ENCODE measurements at places on chromosomes 1 and 21.
A peak's percentile ranks its signal among the peaks of the same experiment; 100 is the strongest.

DNA sequence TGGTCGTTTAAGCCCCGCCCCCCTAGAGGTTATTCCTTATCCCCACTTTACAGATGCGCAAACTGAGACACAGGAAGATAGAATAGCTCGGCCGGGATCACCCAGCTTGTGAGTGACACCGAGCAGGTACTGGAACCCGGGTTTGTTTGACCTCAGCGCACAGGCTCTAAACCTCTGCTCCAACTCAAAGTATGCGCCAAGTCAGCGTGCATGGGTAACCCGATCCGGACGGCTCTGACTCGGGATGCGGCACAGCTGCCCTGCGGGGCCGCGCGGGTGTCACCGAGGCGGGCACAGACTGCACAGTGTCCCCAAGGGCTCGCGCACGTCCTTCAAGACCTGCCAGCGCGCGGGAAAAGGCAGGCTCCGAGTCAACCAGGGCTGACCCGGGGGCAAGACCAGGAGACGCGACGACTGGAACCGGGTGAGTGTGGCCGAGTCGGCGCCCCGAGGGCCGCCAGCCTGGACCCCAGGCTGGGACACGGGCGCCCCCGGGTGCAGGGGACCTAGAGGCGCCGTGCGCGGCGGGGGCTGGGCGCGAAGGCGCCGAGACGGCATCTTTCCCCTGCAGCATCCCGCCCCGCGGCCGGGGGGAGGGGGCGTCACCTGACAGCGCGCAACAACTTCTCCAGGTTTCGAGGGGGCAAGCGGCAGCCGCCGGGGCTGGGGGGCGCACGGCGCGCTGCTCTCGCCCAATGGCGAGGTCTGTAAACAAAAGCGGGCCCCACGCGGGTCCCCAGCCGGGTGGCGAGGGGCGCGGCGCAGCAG, 101.9 kb upstream of the SOD1 start:
- peak; percentile 31 for DNase-seq

DNA sequence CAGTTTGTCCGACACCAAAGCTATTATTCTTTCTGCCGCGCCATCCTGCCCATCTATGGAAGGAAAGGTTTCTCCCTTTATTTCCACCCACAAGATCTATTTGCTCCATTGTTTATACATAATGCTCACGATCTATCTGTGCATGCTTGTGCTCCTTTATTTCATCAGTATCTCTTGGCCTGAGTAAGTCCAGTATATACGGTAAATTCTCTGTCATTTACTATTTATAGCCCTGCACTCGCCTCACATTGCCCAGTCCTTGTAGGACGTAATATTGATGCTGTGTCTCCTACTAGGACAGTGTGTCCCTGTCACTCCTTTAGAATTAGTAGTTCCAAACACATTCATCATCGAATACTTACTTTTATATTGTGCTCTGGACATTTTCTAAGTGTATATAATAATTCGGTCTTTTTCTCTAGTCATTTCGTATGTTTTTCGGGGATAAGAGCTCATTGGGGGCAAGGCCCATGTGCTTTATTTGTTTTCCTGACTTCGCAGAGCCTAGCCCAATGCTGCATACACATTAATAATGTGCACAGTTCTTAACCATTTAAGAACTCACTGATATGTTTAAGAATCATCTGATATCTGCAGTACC, 3.1 kb upstream of the NID1 start:
- no peak for DNase-seq

DNA sequence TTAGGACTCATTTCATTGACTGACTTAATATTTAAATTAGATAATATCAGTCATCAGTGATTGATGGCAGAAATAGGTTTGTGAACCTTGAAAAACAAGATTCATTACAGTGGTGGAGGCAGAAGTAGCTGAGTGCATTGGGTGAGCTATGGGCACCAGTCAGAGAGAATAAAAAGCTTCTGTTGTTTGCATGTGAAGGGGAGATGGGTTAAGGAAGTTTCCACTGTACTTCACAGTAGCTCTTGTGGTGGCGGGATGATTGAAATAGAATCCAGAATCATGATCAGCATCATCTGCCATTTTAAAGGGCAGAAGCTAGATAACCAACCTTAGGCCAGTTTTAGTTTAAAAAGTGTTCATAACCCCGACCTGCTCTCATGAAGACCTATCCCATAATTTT, 66.2 kb downstream of the DTL start:
- DNase-seq: no peak

DNA sequence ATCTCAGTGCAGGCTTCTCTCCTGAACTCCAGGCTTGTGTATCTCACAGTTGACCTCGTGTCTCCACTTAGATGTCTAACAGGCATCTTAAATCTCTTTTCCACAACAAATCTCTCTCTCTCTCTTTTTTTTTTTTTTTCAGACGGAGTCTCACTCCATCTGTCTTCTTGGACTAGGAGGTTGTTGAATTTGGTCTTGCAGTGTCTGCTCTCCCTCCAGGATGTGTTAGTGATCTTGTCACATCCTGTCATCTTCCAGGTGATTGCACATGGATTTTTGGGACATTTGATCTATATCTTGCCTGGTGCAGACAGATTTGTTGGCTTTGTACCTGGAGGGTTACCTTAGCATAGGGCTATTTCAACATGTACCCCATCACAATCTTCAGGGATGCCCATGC, 26.5 kb upstream of the KCNA10 start:
- DNase-seq: no peak

GRCh38 chr1:156804572-156805243, 11.9 kb downstream of the SH2D2A start:
- DNase-seq: no peak

DNA sequence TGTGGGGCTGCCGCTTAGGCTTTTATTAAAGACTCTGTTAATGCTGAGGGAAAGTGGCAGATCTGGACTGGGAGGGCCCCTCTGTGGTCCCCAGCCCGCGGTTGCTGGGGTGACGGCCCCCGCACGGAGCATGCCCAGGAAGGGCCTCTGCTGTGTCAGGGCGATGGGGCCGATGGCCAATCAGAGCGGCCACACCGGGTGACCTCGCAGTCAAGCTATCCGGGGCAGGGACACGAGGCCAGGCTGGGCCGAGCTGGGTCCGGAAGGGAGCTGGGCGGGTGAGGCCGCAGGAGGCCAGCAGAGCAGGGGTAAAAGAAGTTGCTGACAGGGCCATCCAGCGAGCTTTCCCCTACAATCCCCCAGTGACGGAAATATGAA, 145.1 kb downstream of the CASZ1 start:
- DNase-seq: no peak

DNA sequence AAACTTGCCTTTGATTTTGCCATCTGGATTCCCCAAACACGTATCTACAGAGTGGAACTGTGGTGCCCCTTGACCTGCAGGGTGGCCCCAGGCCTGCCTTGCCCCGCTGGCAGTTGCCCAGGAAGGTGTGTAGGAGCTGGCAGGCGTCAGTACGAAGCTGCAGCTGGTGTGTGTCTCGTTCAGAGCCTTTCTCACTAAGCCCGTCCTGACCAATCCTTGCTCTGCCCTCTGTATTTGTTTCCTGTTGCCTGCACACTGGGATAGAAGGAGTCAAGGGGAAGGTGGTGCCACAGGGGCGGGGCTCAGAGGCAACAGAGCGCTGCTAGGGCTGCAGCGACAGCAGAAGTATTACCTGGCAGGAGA, 5.2 kb upstream of the VSIG8 start:
- no peak for DNase-seq

DNA sequence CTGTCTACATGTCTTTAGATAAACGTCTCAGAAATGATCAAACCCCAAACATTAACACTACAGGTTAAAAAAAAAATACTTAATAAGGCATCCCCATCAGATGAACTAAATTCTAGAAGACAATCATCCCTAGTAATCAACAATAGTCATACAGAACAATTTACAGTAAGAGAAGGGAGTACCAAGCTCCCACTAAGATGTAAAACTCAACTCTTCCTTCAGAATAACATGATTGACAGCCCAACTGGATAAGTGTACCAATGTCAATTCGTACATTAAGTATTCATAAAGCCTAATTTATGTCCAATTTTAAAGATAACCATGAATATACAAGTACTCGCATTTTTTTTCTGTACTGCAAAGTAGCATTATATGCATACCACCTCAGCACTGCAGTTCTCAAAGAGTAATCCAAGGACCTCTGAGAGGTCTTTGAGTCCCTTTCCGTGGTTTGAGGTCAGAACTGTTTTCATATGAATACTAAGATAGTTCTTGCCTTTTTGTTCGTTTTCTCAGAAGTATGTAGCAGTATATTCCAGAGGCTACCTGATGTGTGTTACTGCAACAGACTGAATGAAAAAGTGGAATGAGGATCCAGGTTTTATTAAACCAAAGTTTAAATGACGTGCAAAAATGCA, 6.6 kb downstream of the SCAF4 start:
- no peak for DNase-seq

- DNase-seq: peak; percentile 49
These were observed 4.9 kb upstream of the ALDH4A1 start for GRCh38 chr1:18907021-18907916.

DNA sequence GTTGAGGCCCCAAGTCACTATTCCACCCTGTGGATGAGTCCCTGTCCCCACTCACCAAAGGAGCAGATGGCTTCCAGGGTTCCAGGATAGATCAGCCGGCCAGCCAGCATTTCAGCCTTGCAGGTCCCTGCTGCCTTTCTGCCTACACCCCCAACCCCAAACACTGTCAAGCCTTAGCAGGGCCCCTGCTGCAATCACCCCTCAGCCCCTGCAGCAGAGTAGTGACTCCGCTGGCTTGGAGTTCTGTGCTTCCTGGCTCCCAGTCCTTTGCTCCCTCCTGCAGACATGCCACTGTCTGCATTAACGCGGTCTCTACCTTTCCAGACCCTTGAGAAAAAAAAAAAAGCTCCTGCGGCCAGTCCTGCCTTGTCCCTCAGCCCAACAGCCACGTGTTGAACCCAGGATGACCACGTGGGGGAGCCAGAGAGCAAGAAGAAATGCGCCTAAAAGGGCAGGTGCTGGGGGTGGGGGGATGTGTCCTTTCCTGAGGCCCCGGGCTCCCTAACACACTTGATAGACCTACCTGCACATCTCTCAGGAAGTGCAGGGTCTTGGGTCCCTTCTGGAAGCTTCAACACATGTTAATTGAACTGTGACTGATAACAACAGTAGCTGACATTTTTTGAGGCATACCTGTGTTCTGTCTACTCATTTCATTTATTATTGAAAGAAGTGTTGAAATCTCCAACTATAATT, 37.4 kb downstream of the RASSF5 start:
- DNase-seq: peak; percentile 93

DNA sequence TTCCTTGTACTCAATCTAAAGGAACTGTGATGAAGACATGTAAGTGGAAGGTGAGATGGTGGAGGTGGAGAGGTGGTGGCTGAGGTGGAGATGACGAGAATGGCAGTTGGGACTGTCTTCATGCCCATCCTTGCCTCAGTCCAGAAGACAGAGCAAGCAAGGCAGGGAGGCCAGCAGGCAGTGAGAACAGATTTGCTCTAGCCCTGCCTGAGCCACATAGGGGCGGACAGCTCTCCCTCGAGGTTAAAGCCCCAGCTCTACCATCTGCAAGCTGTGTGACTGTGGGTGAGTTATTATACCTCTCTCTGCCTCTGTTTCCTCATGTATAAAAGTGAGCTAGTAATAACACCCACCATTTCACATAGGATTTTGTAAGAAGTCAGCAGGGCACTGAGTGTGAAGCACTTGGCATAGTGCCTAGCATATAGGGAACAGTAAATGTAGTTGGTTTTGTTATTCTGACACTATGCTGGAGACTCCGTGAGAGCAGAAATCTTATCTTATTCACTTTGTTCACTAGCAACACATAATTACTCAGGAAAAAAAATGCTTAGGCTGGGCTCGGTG, 4.8 kb upstream of the FAM110D start:
- DNase-seq: no peak

DNA sequence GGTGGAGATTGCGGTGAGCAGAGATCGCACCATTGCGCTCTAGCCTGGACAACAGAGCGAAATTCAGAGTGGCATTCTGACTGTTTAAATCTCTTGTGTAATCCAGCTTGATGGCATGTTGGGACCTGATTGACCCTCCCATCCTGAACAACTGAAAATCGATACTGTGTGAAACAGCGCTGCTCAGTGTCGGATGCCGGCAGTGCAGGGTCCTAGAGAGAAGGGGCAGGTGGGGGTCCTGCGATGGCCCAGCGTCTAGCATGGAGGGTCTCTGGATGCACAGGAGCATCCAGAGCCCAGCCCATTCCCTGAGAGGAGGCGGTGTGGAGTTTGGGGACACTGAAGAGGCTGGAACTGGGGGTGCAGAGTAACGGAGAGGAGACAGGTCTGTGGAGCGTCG, 15.8 kb downstream of the AGT start:
- no peak for DNase-seq

- DNase-seq: no peak
These were observed 18.0 kb downstream of the KIAA0319L start for GRCh38 chr1:35539073-35539823.

DNA sequence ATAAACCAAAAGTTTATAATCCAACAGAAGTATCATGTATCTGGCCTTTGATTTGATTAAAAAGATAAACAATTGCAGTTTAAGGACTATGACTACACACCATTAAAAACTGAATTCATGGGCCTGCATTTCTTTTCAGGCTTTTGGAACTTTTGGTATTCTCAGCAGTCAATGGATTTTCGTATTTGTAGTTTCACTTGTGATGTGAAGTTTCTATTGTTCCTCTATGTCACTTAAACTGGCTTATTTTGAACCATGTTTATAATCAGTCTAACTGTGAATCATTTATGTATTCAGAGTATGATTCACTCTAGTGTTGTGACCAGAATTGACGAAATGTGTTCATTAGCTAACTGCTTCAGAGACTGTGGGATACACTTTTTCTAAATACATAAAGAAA, 132.9 kb downstream of the COQ8A start:
- DNase-seq: no peak

DNA sequence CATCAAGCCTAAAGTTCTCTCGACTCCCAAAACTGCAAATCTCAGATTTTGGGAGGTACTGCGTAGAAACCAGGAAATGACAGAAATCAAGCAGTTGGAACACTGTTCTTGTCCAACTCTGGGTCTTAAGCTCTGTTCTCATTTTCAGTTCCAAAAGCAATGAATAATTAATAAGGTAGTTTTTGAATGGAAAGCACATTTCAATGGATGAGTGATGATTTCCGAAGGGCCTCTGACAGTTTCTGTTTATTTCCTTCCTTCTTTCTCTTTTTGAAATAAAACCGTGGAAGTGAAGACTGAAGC, 20.9 kb upstream of the TARBP1 start:
- DNase-seq: no peak

GRCh38 chr1:200901796-200902444, 7.2 kb downstream of the INAVA start:
- no peak for DNase-seq

- no peak for DNase-seq
These were observed 44.6 kb downstream of the WASF2 start for GRCh38 chr1:27445177-27445936.

All from activated CD4-positive, alpha-beta T cell treated with anti-CD3 and anti-CD28 coated beads, Interleukin-2, amount 50 U/mL, for 48 hours (primary cell).